Fibroblast of the conjunctiva (primary cell): ENCODE measurements at places on chromosomes 13 and 19.
A peak's percentile ranks its signal among the peaks of the same experiment; 100 is the strongest.

- no peak for DNase-seq
Measured at GRCh38 chr19:31271306-31271911, 77.8 kb downstream of the TSHZ3 start.

GRCh38 chr13:23751195-23751594 is 138.0 kb downstream of the MIPEP start:
- DNase-seq, result no peak

- no peak for DNase-seq
Measured at GRCh38 chr19:6958791-6959190, 62.4 kb downstream of the MBD3L2B start.

- DNase-seq, result no peak
Measured at GRCh38 chr19:48728911-48729664, 9.6 kb upstream of the MAMSTR start.

DNA sequence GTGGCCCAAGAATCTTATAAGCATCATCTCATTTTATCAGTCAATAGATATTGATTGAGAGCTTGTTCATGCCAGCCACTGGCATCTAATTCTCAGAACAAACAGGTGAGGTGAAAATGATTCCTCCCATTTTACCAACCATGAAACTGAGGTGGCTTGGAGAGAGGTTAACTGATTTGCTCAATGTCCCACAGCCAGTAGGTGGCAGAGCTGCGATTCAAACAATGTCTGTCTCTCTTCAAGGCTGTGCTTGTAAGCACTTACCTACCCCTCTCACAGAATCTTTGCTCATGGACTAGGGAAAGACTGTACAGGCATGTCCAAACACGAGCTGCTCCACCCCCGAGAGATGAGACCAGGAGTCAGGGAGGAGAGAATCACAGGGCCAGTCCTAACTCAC is 21.5 kb upstream of the GSX1 start:
- no peak for DNase-seq

- no peak for DNase-seq
Measured at GRCh38 chr19:7641290-7642276, 4.7 kb downstream of the STXBP2 start.

DNA sequence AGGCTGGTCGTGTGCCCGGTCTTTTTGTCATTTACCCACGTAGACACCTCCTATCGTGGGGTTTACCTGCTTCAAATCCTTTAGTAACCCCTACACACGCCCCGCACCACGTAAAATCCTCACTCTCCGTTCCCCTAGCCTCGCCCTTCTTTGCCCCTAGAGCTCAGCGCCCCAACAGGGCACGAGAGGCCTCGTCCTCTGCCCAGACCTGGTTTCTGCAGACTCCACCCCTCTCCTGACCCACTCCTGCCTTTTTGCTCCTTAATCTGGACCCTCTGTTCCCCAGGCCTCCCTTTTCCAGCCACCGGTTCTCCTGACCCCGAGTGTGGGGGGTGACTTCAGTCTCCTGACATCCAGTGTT is 412 bp downstream of the ZNF528 start:
- no peak for DNase-seq

- DNase-seq, result no peak
Measured at GRCh38 chr19:35845215-35846037, 6.9 kb downstream of the NPHS1 start.

DNA sequence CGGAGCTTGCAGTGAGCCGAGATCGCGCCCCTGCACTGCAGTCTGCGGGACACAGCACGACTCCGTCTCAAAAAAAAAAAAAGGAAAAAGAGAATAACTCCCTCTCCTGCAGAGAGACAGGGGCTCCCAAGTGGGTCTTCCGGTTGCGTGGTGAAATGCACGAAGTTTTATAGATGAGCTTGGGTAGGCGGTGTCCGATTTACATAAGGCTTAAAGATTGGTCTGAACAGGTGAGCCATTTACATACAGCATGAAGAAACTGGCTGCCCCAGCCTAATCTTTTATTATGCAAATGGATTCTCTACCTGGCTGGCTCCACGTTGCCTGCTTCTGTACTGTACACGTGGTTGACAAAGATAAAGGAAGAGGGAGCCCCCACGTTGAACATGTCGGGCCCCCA is 19.5 kb downstream of the ADGRE2 start:
- no peak for DNase-seq

DNA sequence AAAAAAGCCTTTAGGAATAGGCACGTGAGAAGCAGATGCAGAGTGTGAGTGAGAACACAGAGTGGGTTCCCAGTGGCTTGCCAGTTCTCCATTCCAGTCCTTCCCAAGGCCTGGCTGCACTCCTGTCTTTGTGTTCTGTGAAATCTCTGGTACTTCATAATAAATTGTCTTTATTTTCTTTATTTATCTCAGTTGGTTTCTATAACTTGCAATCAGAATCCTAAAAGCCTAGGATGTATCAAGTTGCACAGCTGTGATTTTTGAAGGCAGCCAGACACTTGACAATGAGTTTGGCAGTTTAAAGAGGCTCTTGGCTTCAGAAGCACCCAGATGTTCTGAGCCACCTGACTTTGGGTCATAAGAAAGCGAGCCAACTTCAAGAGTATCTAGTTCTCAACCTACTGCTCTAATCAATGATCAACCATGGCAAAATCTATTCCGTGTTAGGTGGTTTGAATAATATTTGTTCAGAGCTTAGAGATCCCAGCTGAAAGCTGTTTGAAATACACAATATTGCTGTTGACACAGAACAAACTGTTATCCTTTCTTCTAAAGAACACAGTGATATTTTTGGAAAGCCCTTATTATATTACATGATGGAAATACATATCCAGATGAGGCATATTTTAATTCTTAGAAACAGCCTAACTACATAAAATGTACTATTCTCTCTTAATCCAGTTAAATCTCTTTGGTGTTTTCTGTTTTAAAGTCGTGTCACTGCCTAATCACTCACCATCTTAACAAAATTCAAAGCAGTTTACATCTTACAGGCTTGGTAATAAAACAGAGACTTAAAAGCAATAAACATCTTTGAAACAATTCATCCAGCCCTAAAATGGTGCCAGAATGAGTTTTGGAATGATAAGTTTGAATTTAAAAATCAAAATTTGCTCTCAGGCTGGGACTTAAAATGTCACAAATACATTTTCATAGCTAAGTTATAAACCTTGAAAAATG is 483.0 kb upstream of the NBEA start:
- DNase-seq, result no peak

DNA sequence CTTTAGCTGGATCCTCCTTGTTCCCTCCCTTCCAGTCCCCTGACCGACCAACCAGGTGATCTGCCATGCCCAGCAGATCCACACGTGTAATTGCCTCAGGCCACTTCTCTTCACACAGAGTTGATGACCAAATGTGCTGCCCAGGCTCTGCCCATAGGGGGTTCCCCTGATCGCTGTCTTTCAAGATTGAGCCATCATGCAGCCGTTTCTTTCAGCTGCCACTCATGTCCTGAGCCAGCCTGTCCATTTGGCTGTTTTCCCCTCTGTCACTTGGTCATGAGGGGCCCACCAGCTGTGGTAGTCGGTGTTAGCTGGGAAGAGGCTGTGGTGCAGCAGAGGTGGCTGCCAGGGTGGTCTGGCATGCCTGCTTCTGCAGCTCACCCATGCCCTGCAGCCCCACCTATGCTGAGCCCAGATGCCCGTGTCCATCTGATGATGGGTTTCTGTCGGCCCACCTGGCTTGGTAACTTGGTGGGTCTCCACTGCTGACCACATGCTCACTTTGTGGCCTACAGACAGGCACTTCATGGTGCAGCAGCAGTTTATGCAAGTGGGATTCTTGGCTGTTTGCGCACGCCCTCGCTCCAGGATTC is 35.6 kb upstream of the GPR183 start:
- no peak for DNase-seq

GRCh38 chr13:26618726-26619125 is 61.2 kb downstream of the WASF3 start:
- DNase-seq, result no peak

GRCh38 chr13:91119643-91120042 is 227.8 kb upstream of the MIR17HG start:
- no peak for DNase-seq

DNA sequence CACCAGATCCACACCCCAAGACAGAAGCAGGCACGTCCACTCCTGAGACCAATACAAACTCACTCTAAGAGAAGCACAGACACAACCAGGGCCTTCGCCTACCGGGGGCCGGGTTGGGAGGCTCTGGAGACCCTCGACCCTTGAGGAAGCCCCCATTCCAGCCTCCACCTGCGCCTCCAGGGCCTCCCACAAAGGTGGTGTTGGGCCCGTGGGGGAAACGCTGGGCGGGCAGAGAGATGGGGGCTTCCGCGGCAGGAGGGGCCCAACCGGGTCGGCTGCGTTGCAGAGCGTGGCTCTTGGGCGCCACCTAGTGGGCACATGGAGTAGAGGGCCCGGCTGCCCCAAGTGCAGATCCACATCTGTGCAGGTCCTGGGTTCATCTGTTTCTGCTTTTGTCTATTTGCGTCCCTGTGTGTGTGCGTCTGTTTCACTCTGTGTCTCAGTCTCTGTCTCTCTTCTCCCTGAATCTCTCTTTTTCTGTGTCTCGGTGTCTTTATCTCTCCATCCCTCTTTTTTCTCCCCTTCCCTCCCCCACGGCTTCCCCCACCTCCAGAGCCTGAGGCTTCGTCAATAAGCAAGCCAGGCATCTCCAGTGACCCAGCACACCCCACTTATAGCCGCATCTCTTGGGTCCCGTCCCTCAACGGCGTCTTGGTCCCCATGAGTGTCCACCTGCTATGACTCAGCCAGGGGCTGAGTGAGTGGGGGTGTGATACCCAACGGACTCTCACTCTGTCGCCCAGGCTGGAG is 10.5 kb upstream of the TINCR start:
- DNase-seq, result peak; percentile 17

DNA sequence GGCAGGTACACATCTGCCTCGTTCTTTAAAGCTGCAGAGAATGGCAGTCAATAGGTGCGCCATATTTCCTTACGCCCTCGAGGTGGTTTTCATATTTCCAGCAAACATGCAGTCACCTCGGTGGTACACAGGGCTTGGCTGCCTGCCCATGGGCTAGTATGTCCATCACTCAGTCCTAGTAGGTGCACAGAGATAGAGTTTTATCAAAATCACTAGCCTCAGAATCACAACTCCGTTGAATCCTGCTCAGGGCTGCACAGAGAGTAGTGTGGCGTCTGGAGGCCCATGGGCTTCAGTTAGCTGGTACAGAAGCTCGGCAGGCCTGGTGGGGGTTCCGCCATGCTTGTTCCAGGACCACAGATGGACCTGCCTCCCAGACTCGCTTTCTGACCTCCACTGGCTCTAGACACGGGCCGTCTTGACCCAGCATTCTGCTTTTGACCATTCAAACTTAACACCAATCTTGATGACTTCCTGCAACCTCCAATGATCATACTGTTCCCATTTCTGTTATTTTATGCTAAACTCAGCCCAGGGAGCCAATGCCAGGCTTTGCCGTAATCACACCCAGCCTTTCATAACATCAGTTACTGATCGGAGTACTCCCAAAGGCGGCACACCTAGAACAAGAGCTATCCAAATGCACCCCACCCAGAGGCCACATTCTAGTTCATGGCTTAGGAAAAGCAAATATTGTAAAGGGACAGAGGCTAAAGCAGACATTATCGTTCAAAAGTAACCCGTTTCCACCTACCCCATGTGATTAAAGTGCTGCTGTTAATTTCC is 120.4 kb downstream of the RAB20 start:
- no peak for DNase-seq

- DNase-seq, result no peak
Measured at GRCh38 chr19:29819986-29820385, 8.2 kb downstream of the CCNE1 start.

- DNase-seq, result peak; percentile 73
Measured at GRCh38 chr13:99018418-99019180, 40.7 kb upstream of the DOCK9 start.

GRCh38 chr19:38736413-38737280 is 7.6 kb downstream of the CAPN12 start:
- no peak for DNase-seq

- DNase-seq, result no peak
Measured at GRCh38 chr13:82634946-82635345, 1247.3 kb downstream of the SLITRK1 start.

- DNase-seq, result no peak
Measured at GRCh38 chr13:73065665-73066340, 7.0 kb downstream of the KLF5 start.

DNA sequence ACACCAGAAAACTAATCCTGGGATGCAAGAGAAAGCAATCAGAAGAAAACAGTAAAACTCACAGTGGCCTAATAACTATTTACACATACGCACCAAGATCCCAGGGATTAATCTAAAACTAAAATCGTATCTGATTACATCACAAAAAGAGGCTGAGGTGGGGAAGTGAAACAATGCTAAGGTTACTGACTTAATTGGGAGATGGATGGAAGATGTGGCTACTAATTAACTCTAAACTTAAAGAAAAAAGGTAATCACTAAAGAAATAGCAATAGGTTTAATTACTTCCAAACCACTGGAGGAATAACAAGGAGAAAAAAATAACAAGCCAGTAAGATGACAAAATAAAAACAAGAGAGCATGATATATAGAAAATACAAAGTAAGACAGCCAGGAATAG is 50.4 kb downstream of the NUFIP1 start:
- DNase-seq, result no peak

DNA sequence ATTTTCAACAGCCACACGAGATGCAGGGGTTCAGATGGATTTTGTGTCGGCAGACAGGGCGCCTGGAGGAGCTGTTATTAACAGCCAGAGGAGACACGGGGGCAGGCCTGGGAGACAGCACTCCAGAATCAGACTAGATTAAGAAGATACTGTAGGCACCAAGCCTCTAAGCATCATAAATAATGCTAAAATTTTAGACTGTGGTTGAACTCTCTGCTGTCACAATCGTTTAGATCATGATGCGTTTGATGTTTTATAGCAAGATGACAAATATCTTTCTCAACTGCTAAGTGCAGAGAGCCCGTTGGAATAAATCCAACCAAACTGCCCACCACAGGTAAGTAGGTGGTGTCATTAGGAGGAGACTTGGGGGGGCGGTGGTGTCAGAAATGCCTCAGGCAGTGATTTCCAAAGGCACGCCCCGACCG is 63.9 kb downstream of the CEBPG start:
- no peak for DNase-seq

- no peak for DNase-seq
Measured at GRCh38 chr13:113476811-113477210, 13.7 kb downstream of the DCUN1D2 start.

DNA sequence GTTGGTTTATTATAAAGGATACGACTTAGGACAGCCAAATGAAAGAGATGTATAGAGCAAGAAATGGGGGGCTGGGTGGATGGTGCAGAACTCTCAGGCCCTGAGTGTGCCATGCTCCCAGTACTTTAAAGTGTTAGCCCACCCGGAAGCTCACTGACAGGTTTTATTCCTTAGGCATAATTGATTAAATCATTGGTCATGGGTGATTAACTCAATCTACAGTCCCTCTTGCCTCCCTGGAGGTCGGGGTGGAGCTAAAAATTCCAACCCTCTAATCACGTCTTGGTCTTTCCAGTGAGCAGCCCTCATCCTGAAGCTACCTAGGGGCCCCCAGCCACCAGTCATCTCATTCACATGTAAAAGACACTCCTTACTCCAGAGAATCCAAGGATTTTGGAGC is 9.9 kb upstream of the LEUTX start:
- no peak for DNase-seq
